Upper lobe of right lung (tissue), 1 donor: ENCODE measurements at places on chromosomes 7 and 10. TPM values are rescaled to one million over a fixed set of nuclear protein-coding genes. Genes with fewer than 3 reads are reported as not detected.

SNX13 gene
- 47.0 TPM for total RNA-seq

TM9SF3 gene
- total RNA-seq: 123 TPM

TYSND1 gene
- 12.5 TPM for total RNA-seq

CDHR1 gene
- 0.35 TPM for total RNA-seq

TSPAN15 gene
- total RNA-seq: 47.3 TPM

GPR146 gene
- 40.0 TPM for total RNA-seq

CLDN4 gene
- 103 TPM for total RNA-seq

LIPN gene
- total RNA-seq: 1.0 TPM

AKR1E2 gene
- 10.0 TPM for total RNA-seq

ALOX5 gene
- 128 TPM for total RNA-seq

SEMA3C gene
- 37.2 TPM for total RNA-seq

ABHD11 gene
- 19.7 TPM for total RNA-seq

NXPH1 gene
- total RNA-seq: not detected

FOXI2 gene
- total RNA-seq: not detected

TMEM139 gene
- total RNA-seq: 25.1 TPM

TMEM213 gene
- total RNA-seq: 9.6 TPM

SLC35B4 gene
- total RNA-seq: 12.0 TPM

AKR1D1 gene
- total RNA-seq: not detected

IL6 gene
- total RNA-seq: 6.5 TPM

DPCD gene
- 7.2 TPM for total RNA-seq

LRRD1 gene
- total RNA-seq: not detected

LIPM gene
- total RNA-seq: not detected

BMI1 gene
- total RNA-seq: 50.9 TPM

ZNF365 gene
- total RNA-seq: 1.3 TPM

BLNK gene
- total RNA-seq: 8.8 TPM

NODAL gene
- not detected for total RNA-seq

OPN4 gene
- total RNA-seq: not detected

ADRA2A gene
- 4.9 TPM for total RNA-seq

RTKN2 gene
- total RNA-seq: 93.7 TPM

ADGRA1 gene
- not detected for total RNA-seq

HMX3 gene
- not detected for total RNA-seq
